SW 1271 (cell line): ENCODE measurements at places on chromosomes 5 and 9.

GRCh38 chr5:56520986-56521730, 288.0 kb upstream of the ANKRD55 start:
- DNase-seq = no peak

- DNase-seq = no peak
These were observed 2.8 kb downstream of the C9orf153 start for GRCh38 chr9:86256653-86257052.

GRCh38 chr9:22055090-22055489, 46.0 kb upstream of the CDKN2B start:
- DNase-seq = no peak

DNA sequence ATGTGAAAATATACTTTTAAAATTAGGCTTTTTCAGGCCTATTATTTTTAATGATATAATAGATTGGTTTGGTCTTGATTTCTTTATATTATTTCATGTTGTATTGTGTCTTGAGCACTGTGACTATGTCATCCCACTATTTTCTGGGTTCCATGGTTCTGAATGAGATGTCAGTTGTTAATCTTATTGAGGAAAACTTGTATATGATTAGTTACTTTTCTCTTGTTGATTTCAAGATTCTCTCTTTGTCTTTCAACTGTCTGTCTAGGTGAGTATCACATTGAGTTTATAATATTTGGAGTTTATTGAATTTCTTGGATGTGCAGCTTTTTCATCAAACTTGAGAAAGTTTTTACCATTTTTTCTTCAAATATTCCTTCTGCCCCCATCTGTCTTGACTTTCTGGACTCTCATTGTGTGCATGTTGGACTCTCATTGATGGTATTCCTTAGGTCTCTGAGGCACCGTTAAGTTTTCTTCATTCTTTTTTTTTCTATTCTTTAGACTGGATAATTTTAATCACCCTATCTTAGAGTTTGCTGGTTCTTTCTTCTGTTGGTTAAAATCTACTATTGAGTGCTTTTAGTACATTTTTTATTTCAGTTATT, 175.8 kb downstream of the TMEM167A start:
- DNase-seq = no peak

- DNase-seq = no peak
These were observed 53.2 kb downstream of the IPPK start for GRCh38 chr9:92616655-92617111.

- no peak for DNase-seq
These were observed 95.5 kb downstream of the ZCCHC7 start for GRCh38 chr9:37215830-37216229.

DNA sequence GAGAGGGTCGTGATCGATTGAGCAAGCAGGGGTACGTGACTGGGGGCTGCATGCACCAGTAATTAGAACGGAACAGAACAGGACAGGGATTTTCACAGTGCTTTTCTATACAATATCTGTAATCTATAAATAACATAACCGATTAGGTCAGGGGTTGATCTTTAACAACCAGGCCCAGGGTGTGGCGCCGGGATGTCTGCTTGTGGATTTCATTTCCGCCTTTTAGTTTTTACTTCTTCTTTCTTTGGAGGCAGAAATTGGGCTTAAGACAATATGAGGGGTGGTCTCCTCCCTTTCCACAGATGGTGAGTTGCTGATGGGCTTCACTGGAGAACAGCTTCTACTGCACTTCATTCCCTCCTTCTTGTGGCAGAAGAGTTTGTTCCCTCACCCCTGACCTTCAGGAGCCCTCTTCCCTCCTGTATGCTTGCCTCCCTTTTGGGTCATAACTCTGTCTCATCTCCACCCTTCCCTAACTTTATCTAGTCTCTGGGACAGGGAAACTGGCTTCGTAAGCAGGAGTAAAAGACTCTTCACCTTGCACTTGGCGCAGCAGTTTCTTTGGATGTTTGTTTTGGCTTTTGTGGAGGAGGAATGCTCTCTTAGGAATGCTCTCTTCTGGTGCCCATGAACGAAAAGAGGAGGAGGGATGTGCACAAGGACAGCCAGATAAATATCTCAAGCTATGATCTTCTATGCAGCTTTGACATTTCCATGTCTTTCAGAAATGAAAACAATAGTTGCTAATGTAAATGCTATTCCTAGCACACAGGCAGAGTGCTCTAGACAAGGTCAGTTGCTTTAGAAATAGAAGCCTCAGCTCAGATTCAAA, 139.8 kb upstream of the RPS23 start:
- DNase-seq = no peak

DNA sequence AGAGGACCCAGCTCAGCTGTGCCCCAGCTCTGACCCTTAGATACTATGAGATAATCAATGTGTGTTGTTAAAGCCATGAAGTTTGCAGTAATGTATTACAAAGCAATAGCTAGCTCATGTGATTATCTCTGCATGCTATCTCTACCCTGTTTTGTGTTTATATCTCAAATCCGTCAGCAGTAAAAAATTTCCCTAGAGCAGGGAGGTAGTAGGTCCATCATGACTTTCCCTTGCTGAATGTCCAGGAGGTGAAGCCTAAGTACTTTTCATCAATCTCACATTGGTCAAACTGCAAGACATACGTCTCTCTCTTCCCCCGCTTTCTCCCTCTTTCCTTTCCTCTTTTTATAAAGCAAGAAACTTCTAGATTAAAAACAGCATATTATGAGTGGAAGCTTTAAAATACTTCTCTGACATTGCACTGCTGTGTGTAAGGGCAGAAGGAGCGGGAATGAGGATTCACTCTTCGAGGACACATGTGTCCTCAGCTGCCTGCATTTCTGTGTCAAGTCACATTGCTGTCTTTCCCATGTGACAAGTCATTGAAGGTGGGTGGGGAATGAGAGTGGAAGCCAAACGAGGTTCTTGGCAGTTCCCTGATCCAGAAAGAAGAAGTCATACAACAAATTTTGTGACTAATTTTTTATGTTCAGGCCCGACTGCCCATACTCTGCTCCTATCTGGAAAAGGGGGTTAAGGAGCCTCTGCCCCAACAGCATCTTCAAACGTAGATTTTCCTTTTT, 93.1 kb upstream of the RETREG1 start:
- DNase-seq = no peak

- no peak for DNase-seq
These were observed 41.5 kb downstream of the C5orf22 start for GRCh38 chr5:31573494-31574142.

DNA sequence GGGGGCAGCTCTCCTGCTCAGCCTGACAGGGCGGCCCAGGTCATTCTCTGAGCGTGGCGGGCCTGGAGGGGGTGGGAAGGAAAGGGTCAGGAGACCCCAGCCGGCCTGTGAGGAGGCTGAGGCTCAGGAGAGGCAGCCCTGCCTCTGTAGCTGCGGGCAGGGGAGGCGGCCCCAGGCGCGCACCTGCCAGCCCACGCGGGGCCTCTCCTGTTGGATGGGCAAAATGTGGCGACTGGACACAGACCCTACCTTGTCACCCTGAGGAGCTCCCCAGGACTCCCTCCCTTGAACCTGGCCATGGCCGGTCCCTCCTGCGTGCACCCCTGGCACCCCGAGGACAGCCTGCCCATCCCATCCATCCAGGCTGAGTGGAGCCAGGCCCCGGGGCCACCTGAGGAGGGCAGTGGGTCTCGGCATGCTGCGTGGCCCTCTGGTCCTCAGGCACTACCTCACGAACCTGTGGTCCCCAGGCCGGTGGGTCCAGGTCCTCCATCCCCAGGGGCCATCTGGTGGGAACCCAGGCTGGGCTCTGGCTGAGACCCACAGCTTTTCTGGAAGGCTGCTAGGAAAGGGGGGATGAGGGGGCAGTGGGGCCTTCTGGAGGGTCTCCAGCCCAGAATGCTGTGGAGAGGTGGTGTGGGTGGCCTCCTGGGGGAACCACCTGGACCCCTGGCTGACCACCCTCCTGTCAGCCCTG, 15.1 kb upstream of the NRARP start:
- no peak for DNase-seq

- no peak for DNase-seq
These were observed 19.0 kb downstream of the TMEM8B start for GRCh38 chr9:35847792-35848572.

- DNase-seq = no peak
These were observed 91.1 kb upstream of the DMRT1 start for GRCh38 chr9:750249-750967.

DNA sequence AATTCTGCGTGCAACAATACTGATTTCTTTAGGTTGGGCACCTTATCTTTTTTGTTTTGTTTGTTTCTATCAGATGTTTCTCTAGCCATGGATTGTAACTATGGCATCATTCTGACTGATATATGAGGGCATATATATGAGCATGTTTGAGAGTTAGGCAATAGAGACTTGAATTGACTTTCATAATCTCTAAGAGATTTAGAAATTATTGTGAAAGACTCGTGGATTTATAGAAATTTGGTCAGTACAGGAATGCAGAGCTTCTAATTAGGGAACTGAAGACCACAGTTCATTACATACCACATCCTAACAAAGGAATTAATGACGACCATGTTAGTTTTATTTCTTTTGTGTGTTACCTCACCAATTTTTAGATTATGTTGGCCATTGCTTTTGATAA, 546.0 kb upstream of the GRAMD2B start:
- DNase-seq = no peak

GRCh38 chr5:59001716-59002115, 418.8 kb downstream of the RAB3C start:
- DNase-seq = no peak

GRCh38 chr9:105054491-105054890, 126.5 kb upstream of the ABCA1 start:
- DNase-seq = no peak

GRCh38 chr9:2340046-2340760, 281.4 kb upstream of the VLDLR start:
- no peak for DNase-seq

DNA sequence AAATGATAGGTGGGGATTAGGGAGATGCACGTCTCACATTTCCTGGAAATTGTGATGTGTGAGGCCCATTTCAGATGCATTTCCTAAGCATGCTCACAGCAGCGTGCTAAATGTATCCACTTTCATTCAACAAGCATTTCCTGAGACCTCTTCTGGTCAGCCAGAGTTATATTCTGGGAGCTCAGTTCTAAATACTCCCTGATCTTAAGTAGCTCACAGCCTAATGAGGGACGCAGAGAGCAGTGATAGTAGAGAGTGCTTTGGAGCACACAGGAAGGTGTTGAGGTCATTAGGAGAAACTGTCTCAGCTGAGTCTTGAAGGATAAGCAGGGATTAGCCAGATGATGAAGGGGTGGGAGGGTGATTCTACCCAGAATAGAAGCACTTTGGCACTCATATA, 46.2 kb upstream of the FSD1L start:
- DNase-seq = no peak

- no peak for DNase-seq
These were observed 515.8 kb downstream of the KIF4B start for GRCh38 chr5:155529362-155529761.

DNA sequence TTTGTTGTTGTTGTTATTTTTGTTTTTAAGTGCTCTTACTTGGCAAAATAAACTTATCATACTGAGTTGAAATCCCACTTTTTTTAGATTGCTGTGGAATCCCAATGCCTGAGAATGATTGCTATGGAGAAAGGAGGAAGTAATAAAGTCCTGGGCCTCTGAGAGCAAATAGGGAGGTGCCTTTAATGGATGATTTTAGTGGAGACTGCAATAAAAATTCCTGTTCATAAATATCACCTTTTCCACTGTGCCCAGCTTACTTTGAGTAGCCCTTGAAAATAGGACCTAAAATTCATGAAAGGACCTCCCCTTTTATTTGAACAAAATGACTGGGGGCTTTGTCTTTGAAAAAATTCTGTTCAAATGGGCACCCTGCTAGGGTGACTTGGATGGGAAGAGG, 21.8 kb upstream of the ANKH start:
- DNase-seq = no peak

DNA sequence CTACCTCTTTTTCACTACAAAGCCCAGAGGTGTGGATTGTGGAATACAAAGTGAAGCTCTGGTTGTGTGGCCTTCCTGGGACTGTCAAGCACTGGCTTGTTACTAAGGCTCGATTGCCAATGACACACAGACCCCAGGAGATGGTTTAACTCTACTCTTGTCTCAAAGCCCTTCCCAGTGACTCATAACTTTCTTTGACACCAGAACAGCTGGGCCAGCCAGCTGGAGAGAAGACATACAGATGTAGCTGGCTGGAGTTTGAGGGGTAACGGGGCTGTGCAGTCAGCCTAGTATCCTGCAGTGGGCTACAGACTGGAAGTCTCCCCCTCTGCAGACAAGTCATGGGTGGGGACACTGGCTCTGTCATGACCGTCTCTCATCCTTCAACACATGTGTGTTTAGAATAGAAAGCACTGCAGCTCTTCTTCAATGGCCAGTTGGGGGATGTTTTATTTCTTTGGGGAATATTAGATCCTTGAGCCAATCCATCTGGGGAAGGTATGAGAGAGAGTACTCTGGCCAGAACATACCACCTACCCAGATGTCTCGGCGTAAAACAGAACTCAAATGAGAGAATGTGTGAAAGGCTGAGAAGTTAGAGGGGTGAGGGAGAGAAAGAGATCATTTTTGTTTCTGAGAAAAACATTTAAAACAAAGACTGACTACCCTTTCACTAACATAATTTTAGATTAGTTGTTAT, 53.3 kb downstream of the SEMA6A start:
- DNase-seq = no peak

DNA sequence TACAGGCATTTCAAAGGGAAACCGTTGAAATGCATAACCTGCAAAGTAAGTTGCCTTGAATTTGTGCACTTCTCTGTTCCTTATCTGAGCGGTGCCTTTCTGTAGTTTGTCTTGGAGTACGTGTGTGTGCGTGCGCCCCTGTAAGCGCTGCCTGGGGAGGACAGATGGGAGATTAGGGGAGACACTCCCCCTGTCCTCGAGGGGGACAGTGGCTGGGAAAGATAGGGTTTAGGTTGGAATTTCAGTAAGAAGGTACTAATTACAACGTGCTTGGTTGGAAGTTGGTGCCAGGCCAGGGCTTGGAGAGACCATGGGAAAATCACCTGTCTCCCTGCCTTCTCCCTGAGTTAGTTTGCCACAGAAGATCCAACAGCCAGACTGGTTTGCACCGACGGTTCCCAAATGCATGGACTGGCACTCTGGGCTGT, 73.2 kb downstream of the PIK3R1 start:
- no peak for DNase-seq

GRCh38 chr5:77066823-77067442, 20.2 kb downstream of the ZBED3 start:
- DNase-seq = no peak

DNA sequence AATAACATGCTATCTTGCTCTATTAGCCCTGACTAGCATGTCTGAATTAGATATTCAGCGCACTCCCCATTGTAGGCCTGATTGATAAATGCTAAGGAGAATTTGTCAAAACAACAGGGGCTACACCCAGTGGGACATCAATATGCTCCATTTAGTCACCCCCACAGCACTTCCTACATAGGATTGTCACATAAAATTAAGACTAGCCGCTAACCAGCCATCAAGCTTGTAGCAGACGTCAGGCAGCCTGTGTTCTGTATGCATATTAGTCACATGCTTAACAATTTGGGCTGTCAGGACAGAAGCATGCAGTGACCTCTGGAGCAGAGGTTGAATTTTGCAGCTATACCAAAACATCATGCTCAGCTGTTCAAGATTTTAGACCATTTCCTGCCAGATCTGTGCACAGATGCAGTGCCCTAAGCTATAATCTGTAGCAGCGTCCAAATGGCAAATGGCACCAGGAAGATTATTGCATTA, 197.4 kb upstream of the ISL1 start:
- DNase-seq = no peak
